ENCODE measurements at places on chromosomes 5 and 9. TPM values are rescaled to one million over a fixed set of nuclear protein-coding genes. Genes with fewer than 3 reads are reported as not detected.

Gene HAVCR1
- total RNA-seq: not detected

Gene PRELID2
- total RNA-seq: 28.4 TPM

Gene SLC6A3
- total RNA-seq: not detected

Gene DDX4
- total RNA-seq: not detected

DNA sequence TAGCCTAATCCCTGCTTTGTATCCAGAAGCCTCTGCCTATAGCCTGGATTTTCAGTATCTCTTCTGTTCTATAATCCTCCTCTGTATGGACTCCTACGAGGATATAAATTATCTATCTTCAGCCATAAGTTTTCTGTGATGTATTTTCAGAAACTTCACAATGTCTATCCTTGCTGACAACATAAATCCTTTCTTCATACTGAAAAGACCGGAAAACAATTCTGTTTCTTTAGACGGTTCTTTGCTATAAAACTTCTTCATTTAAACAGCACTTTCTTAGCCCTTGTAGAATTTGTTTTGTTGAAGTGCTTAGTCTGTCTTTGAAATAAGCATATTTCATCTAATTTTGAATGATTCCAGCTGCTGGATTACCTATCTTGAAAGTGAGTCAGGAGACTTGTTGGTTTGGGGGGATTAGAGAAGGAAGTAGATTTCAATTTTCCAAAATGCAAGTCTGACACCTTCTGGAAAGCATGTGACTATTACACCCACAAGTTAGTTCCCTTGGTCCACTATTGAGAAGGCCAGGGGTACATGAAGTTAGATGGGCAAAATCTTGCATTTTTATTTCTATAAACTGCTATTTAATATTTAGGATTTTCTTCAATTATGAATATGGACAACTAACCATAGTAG is 96.3 kb upstream of the RANBP3L start:
- DNase-seq: no peak

Gene HSPB3
- 32.5 TPM for total RNA-seq

DNA sequence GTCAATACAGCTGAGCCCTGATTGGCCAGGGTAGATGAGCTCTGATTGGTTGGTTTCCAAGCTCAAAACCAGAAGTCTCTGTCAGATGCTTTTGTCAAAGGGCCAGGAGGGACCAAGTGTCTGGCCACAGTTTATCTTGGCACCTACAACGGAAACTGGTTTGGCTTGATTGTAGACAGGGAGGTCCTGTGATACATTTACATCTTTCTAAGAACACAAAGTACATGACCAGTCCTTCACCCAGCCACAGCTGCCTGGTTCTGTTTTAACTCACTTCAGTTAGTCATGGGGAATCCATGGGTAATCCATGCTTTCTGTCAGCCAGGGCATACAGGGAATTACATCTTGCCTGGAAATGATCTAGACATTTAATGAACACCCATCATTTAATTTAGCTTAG is 171.2 kb downstream of the SLC12A2 start:
- DNase-seq: no peak

- DNase-seq: peak; percentile 59
Observed at GRCh38 chr5:108521841-108522506, 140.1 kb upstream of the FBXL17 start.
